ENCODE measurements at places on chromosomes 5 and 9.

DNA sequence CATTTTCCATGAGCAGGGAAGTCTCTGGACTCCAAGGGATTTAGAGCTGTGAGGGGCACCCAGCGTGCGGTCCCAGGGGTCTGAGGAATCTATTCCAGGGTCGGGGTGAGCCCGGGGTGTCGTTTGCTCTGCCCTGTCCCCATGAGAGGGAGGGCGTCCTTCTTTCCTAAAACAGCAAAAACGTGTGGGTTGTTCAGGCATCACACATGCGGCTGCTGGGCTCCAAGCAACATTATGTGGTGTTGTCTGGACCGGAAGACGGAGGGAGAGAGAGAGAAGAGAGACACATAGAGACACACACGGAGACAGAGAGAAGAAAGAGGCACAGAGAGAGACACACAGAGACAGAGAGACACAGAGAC lies 42.7 kb upstream of the COL5A1 start:
- no peak for DNase-seq

DNA sequence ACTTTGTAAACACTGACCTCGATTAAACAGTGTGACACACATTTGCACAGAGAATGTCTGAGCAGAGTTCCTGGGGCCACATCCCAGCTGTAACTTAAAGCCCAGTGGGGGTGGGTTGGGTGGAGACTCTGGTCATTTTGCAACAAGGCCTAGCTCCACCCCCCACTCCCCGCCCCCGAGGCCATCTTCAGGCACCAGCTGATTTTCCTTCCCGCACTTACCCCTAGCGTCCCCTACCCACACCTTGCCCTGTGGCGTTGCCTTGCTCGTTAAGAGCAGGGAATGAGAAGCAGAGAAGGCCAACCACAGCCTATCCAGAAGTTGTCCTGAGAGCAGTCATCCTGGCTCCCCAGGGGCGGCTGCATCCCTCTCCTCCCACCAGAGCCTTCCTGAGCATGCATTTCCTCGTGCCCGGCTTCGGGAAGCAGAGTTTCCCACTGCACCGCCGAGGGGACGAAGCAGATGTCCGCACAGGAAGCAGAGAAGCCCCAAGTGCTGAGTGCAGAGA lies 101.7 kb upstream of the SARDH start:
- no peak for DNase-seq

DNA sequence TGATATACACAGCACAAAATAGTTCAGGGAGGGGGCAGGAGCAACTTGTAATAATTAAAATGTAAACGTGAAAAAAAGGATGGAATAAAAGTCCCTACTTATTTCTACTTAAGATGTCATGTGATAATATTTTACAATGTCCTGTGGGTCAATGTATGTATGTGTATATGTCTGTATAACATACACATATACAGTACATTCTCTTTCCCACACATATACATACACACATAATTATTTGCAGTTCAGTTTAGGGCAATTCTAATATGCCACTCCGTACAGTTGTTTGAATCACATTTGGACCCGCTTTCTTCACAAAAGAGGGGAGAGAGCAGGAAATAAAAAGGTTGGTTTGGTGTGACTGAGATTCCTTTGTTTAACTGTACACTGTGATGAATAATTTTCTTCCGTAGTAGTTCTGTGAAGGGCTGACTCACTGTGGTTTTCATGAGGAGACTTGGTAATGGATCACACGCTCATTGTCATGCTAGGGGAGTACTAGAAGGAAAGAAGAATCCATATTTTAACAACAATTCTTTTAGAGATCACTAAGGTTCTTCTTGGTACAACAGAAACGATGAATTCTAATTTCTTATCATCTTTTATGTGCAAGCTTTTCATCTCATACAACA lies 26.2 kb upstream of the ACOT12 start:
- no peak for DNase-seq

DNA sequence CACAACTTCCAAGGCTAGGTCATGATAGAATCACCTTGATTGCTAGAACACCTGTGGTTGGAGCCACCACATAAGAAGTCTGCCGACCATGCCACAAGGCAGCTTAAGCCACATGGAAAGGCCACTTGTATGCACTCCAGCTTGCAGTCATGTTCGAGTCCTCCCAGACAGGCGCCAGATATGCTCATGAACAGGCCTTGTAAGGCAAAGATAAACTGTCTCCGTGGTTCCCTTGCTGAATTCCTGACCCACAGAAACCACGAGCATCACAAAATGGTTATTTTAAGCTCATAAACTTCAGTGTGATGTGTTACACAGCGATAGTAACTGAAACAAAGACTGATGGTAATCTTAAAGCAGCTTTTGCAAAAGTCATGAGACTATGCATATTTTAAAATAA lies 188.4 kb upstream of the DAPK1 start:
- DNase-seq = no peak

DNA sequence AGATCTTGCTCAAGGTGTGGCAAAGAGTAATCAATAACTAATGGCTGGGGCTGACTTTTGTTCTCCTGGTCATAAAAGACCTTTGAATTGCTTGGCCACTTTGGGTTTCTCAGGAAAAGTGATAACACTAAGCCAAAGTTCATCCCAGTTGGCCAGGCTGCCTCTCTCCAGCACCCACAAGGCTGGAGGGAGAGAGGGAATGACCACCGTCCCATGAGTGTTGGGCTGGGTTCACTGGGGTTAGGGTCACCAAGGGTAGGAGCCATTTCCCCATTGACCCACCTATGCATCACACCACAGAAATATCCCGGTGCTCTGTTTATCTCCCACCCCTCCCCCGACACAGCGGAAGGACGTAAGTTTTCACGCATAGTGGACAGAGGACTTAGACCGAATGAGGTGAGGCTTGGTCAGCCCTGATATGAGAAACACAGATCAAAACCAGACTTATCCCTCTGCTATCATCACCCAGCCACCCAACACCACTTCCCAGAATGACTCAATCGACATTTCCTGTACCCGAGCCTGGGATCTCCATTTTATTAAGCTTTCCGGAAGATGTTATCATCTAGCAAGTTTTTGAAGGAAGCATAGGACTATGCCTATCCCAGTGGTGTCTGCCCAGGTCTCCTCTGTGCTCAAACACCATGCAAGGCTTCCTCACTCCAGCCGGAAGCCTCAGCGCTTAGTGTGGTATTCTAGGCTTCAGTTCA lies 27.0 kb upstream of the PPARGC1B start:
- DNase-seq = no peak

DNA sequence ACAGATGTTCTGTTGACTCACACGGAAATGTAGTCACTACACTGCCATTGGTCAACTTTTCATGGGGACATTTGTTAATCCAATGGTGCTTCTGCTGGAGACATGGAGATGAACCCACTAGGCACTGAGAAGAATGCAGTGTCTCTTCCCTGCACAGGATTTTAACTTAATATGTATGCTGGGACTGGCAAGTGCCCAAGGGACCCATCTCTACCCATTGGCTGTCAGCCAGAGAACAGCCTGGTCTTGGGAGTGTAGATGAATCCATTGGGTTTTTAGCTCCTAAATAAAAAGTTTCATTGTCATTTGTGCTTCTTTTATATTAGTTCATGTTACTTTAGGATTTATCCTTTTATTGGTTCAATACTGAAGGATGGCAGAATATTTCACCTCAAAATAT lies 195.8 kb upstream of the CDH6 start:
- no peak for DNase-seq

DNA sequence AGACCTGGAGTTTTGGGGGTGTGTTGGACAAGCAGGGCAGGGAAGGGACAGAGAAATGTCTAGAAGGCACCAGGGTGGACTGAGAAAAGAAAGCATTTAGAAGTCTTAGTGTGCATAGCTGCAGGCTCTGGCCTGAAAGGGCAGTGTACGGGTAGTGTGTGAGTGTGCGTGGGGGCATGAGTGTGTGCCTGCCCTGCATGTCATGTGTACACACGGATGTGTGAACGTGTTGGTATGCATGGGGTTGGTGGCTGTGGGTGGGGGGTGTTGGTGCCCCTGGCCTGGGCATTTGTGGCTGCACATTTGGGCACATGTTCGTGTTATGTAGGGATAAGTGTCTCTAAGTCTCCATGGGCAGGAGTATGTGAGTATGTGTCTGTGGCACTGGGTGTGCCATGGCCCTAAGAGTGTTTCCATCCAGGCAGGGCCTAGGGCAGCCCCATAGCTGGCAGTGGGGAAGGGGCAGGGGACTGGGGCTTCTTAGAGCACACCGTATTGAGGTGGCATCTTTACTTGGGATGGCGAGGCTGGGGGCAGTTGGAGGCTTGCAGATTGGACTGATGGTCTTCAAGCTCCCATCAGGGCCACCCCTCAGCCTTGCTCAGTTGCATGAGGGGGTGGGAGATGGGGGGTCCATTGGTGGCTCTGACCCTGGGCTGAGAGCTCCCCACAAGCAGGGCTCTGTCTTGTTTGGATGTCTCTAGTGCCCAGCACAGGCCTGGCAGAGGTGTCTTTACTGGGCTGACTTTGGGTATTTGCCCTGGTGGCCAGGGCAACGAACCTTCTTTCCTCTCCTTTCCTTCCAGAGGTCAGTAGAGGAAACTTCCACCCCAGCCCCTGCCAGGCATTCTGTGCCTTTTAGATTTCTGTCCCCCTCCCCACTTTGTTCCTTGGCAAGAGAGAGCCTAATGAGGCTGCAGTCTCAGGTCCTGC lies 15.0 kb downstream of the PSD2 start:
- no peak for DNase-seq

- peak; percentile 71 for DNase-seq
These were observed at the start of gene RASEF for GRCh38 chr9:83062651-83063527. TSS of gene RASEF (minus strand) at chr9:83063142. CDS start at chr9:83062867, 275 bp downstream.

- DNase-seq = no peak
These were observed 829.2 kb upstream of the DMAC1 start for GRCh38 chr9:8628791-8629190.

- DNase-seq = no peak
These were observed 32.9 kb upstream of the TRIO start for GRCh38 chr5:14110196-14110595.

DNA sequence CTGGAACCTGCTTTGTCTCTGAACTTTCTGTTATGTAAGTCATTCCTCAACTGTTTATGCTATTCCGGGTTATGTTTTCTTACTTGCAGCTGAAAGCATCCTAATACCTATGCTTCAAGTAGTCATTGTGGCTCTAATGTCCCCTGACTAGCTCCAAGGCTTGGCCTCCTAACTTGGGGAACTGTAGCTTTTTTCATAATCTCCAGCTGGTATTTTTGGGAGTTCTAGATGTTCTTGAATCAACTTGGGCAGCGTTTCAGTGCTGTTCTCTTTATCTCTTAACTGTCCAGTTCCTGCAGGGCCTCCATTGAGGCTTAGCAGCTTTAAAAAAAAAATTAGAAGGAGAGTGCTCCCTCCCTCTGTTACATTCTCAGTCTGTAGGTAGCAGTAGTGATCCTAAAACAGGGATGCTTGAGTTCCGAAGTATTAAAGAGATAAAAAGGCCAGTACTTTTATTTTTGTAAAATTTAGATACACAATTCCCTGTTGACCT lies 100.0 kb upstream of the ACTBL2 start:
- DNase-seq = no peak

GRCh38 chr9:27276193-27277030 lies 20.5 kb downstream of the EQTN start:
- peak; percentile 75 for DNase-seq

- DNase-seq = no peak
These were observed 49.2 kb upstream of the STXBP1 start for GRCh38 chr9:127562841-127563401.

DNA sequence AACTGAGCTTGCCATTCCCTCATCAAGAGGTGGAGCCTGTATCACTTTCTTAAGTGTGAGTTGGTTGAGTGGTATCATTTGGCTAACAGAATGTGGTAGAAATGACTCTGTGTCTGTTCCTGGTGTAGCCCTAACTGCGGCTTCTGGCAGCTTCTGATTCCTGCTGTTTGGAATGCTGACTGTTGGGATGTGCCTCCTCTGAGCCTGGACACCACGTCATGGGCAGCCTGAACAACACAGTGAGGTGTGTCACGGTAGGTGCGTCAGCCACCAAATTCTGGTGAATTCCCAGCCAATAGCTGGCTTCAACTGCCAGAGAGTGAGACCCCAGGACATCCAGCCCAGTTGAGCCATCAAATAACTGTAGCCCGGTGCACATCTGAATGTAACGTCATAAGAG lies 6.1 kb upstream of the C9orf152 start:
- no peak for DNase-seq

- DNase-seq = no peak
These were observed 39.1 kb upstream of the RASGRF2 start for GRCh38 chr5:80921026-80921425.

DNA sequence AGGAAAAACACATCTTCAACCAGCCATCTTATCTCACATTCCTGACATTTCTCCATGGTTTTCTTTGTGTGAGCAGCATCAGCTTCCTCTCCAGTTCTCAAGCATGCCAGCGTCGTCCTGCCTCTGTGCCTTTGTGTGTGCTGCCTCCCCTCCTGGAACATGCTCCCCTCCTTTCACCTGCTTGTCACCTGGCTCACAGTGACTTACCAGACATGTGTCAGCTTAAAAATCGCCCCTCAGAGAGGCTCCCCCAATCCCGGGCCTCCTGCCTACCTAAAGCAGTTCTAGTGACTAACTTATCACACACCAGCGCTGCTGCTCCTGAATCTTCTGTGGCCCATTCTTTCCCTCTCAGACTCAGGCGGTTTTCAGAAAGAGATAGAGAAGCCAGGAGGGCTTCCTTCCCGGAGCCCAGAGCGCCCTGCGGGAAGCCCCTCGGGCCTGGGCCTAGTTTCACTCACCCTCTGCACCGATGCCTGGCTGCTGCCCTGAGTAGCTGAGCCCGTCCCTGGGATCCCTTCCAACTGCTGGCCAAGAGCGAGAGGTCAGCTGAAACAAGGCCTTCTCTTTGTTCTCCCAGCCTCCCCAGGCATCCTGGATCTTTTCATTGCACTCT lies 51.1 kb upstream of the MVB12B start:
- DNase-seq = no peak
